ENCODE measurements at places on chromosomes 11 and 22.

GRCh38 chr11:111913997-111914396 is 1.5 kb downstream of the HSPB2 start:
- no peak for DNase-seq

DNA sequence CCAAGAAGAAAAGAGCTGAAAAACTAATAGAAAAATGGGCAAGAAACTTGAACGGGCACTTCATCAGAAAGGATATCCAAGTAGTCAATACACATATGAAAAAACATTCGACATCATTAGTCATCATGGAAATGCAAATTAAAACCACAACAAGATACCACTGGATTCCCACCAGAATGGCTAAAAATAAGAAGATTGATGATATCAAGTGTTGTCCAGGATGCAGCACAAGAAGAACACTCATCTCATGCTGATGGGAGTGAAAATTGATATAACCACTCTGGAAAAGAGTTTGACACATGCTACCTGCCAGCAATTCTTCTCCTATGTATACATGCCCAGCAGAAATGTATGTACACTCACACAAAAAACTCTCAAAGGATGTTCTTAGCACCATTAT is 26.9 kb upstream of the SCUBE2 start:
- no peak for DNase-seq

- no peak for DNase-seq
Measured at GRCh38 chr11:107849790-107850189, 8.8 kb downstream of the SLC35F2 start.

DNA sequence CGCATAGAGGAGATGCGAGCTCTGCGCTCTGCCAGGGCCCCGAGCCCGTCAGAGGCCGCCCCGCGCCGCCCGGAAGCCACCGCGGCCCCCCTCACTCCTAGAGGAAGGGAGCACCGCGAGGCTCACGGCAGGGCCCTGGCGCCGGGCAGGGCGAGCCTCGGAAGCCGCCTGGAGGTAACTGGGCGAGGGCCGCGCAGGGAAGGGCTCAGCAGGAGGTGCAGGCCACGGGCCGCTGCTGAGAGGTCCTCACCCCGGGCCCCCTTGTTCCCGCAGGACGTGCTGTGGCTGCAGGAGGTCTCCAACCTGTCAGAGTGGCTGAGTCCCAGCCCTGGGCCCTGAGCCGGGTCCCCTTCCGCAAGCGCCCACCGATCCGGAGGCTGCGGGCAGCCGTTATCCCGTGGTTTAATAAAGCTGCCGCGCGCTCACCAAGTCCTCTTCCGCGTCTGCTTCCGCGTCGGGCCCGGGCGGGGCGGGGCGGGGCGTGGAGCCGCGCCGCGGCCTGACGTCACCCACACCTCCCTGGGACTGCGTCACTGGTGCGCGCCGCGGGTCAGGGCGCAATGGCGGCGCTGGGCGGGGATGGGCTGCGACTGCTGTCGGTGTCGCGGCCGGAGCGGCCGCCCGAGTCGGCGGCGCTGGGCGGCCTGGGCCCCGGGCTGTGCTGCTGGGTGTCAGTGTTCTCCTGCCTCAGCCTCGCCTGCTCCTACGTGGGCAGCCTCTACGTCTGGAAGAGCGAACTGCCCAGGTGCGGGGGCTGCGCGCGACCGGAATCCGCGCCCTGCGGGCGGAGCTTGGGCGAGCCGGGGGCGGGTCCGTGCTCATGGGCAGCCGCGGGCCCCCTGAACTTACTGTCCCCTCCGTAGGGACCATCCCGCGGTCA is at the start of gene RCE1:
TSS of gene RCE1 (plus strand) at position 546 of the 880 bp plus-strand sequence. CDS start at position 561, 15 bp downstream.
- DNase-seq = peak; percentile 90

GRCh38 chr22:50544746-50545253 is 899 bp upstream of the KLHDC7B start:
- DNase-seq = no peak

All from H9 (cell line).